ENCODE measurements at places on chromosomes 6 and 20.

DNA sequence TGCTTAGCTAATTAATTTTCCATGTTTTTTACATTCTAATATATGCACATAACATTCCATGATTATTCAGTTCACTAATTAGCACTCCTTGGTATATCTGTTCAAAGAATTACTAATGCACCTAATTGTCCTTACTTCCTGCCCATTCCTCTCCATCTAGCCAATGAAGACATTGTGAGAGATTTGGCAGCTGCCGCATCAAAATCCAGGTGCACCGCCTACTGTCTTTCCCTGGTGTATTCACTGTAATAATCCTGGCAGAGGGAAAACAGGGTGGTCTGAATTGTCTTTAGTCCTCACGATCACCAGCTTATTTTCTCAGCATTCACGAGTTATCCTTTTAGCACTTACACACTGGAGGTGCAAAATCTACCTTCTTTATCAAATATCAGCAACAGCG, 61.0 kb upstream of the SCGN start:
- DNase-seq: no peak

DNA sequence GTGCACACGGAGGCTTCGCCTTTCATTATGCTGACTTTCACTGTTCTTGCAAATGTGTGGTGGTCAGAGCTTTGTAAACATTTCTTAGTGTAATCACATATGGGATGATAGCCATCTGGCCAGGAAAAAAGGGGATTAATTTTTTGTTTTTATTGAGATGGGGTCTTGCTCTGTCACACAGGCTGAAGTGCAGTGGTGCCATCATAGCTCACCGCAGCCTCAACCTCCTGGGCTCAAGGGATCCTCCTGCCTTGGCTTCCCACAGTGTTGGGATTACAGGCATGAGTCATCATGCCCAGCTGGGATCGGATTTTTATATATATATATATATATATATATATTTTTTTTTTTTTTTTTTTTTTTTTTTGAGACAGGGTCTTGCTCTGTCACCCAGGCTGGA, 11.0 kb upstream of the TIAM2 start:
- DNase-seq: no peak

DNA sequence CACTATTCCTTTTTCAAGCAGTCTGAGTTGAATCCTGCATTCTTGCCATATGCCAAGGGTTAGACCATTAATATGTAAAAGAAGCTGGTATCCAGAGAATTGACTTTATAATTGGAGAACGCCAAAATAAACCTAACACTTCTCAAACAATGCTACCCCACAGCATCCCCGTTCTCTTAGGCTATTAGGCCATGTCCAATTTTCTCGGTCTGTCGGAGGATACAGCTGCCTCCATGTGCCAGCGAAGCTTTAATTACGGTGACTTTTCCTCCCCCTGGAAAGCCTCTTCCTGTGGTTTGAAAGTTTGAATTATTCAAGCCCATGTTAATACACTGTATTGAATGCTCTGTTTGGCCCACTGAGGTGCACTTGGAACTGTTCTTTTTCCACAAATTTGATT, 60.5 kb downstream of the HS3ST5 start:
- DNase-seq: no peak

- DNase-seq: no peak
Observed at GRCh38 chr20:37669062-37669772, 24.6 kb upstream of the CTNNBL1 start.

GRCh38 chr20:63698739-63699465, 2.5 kb downstream of the TNFRSF6B start:
- DNase-seq: peak; percentile 42

DNA sequence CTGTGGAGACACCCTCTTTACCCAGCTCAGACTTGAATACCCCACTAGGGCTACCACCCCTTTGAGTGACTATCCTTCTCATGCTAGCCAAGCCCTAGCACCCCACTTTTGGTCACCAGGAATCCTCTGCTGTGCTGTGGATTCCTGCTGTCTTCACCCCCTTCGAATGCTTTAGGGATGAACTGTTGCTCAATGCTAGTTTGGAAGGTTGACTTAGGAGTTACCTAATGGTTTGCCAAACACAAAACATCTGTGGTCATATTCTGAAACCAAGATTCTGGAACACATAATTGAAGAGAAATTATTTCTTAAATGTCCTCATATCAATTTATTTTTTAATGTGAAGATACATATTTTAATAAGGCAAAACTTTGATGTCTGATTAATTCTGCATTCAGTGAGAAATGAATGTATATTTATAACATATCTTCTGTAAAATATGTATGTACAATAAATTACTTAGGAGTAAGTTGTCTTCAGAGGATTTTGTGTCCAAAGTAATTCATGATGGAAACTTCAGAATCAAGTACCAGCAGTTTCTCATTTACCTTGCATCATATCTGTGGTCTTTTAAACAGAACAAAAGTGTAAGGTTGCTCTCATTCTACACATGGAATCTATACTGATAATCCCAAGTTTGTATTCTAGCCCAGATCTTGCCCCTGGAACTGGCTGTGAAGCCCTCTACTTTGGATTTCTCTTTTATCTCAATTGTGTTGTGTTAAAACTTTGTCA, 46.9 kb downstream of the TMEM200A start:
- DNase-seq: no peak

DNA sequence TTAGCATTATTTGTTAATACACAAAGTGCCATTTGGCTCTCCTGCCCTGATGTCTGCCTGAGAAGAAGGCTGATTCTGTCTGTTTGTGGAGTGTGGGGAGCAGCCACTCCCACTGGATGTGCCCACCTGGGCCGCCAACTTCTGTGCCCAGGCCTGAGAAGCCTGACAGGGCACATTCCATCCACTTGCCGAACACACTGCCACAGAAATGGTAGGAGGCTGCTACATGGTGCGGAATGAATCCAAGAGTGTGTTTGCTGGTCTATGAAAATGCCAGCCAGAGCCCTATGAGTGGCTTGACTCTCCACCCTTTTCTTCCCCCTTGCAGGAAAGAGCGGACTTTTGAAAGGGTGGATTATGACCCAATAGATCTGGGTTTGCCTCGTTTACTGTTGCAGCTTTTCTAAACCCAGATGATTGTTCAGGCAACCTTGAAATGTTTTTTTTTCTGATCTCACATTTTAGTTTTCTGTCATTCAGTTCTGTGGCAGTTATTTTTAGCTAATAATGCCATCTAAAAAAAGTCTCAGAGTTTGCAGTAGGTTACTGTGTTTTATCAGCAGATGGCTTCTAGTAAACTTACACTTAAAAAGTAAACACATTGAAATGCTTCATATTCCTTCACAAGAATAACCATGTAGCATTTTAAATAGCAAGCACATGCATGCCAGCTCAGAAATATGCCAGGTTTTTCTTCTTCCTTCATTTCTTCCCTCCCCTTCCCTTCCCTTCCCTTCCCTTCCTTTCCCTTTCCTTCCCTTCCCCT, 196.5 kb downstream of the SLC35F1 start:
- no peak for DNase-seq

DNA sequence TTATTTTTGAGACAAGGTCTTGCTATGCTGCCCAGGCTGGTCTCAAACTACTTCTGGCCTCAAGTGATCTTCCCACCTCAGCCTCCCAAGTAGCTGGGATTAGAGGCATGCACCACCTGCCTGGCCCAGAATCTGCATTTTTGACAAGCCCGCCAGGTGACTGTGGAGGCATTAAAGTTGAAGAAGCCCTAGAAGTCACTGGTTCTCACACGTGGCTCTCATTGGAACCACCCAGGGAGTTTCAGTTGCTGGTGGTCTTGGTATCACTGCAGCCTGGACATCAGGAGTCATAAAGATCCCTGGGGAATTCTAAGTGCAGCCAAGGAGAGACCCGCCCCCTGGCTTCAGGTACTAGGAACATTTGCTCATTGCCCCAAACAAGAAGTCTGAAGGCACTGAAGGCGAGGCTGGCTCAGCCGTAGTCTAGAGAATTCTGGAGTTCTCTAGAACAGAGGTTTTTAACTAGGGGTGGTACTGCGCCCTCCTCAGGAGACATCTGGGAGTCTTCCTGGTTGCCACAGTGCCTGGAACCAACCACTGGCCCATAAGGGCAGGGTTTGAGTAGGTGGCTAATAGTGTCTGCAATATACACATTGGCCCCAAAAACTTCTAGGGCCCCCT, 182.8 kb downstream of the ZMYND8 start:
- no peak for DNase-seq

DNA sequence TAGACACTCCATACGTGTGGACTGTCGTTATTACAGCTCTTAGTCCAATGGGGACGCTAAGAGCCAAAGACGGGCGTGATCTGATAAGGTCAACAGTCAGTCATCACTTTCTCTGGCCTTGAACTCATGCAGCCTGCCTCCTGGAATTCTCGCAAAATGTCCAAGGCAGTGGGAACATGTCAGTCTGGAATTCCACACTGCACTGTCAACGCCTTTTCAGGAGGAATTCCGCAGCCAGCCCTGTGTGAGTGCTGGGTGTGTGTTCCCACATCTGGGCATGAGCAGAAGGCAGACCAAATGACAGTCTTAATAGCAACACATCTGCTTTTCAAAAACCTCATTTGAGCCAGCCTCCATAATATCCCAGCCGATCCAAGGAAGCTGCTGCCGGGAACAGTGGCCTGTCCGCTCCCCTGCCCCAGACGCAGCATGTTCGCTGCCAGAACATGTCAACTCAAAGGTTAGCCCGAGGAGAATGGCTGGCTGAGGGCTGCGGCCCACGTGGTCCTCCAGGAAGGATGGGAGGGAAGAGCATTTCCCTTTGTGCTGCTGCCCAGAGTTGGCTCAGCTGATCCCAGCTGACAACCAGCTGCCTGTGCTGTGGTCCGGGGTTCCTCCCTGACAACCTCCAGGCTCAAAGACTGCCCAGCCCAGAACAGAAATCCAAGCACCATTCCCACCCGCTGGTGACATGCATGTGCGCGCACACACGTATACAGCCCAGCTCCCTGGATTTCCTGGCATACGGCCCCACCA, 103.1 kb downstream of the SULF2 start:
- no peak for DNase-seq

- DNase-seq: no peak
Observed at GRCh38 chr6:149132336-149132735, 185.2 kb upstream of the TAB2 start.

DNA sequence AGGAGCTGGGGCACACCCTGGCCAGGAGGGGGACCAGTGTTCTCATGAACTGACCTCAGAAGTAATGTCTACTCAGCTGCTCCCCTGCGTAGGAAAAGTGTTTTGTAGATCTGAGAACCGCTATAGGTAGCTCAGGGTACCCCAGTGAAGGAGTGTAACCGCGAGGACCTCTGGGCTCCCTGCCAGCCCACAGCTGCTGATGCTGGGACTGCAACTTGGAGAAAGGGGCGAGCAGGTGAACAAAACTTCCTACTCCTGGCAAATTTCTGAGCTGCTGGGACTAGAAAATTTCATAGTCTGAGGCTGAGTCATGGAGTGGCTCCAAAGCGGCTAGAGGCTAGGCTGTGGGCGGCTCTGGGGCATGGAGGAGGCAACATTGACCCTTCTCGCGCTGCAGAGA, 51.9 kb downstream of the PYGB start:
- DNase-seq: no peak

DNA sequence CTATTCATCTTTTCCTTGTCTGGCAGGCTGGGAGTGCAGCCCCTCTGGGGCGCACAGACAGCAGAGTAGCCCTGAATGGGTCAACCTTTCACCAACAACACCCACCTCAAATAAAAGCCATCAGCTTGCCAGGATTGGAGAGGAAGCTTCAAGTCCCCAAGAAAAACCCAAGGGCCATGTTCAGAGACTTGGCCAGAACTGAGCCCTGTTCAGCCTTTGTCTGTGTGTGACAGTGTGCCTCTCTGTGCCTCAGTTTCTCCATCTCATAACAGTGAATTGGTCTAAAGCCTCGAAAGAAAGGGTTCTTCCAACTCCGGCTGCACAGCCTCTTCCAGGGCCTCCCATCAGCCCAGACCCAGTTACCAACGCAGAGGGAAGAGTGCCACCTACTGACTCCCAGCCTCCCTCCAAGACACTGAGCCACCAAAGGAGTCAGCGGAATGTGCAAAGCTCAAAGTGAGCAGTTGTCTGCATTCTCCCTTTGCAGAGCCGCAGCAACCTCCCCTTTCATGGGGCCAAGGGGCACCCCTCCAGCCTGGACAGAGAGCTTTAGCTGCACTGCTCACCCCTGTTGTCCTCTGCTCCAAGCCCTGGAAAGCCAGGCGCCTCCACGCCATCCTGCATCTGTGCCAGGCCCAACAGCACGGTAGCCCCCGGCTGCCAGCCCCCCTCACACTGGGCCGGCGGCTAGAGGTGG, 82.7 kb upstream of the TOP1 start:
- DNase-seq: peak; percentile 28

DNA sequence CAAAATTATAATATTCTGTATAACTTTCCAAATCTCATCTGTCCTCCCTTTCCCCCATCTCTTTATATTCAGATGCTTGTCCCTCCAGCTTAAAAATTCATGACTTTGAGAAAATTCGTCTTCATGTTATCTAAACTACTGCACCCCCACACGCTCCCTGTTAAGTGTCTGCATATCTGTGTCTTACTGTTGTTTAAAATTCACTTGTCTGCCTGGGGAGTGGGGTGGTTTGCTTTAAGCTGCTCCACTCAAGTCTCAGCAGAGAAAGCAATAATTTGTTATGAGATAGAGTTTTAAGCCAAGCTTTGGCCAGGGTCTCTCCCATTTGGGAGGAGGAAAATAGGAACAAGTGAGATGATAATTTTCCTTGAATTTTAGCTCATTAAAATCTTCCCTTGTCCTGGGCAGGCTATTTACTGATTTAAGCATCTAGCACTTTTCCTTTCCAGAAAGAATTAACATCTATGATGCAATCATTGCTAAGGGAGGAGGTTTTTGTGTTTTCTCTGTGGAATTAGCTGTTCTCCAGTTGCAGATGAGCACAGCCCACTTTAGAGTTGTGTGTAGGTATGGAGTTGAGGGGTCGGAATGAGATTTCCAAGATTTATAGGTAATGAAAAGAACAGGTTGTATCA, 36.8 kb downstream of the MTHFD1L start:
- DNase-seq: no peak

- no peak for DNase-seq
Observed at GRCh38 chr6:132100388-132100990, 149.3 kb upstream of the CCN2 start.

DNA sequence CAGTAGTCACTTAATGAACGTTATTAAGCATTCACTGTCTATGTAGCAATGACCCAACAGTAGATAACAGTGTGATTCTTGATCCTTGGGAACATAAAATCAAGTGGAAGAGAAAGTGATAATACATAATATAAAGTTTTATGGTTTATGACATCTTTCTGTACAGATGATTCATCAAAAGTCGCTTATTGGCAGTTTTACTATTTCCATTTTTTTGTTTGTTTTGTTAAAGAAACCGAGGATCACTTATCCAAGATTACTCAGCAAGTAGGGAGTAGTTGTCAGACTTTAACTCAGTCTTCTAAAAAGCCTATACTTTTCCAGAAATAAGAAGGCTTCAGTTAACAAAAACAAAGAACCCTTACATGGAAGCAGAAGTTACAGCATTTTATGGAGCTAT, 260.8 kb downstream of the ZFAND3 start:
- no peak for DNase-seq

DNA sequence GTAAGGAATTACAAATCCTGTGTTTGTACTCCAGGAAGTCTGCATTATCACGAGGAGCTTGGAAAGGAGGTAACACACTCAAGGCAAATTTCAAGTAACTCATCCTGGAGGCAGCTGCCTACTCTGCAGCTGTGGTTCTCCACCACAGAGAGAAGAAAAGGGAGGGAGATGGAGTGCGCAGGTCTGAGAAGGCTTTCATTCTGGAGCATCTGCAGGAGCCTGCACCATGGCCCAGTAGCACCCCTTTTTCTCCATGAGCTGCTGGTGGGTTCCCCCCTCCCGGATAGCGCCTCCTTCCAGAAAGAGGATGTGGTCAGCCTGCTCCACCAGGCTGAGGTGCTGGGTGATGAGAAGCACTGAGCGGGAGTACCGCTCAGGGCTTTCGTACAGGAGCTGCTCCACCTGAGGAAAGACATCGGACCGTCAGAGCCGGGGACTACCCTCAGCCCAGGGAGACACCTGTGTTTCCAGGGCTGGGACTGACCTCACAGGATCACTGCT, 1.6 kb upstream of the PSMB8 start:
- peak; percentile 34 for DNase-seq

Data from inflammatory macrophage treated with lipopolysaccharide for 1 hour (primary cell).